ENCODE measurements at places on chromosomes 2 and 18. TPM values are rescaled to one million over a fixed set of nuclear protein-coding genes. Genes with fewer than 3 reads are reported as not detected.

PKDCC gene
- 6.3 TPM for total RNA-seq

ABCG5 gene
- total RNA-seq: not detected

MATN3 gene
- 0.52 TPM for total RNA-seq

ANKRD30BL gene
- not detected for total RNA-seq

FAM124B gene
- total RNA-seq: 13.3 TPM

OSR1 gene
- 1.5 TPM for total RNA-seq

IL1A gene
- total RNA-seq: not detected

PLEK gene
- 0.22 TPM for total RNA-seq

ICOS gene
- total RNA-seq: 0.09 TPM

C2orf15 gene
- total RNA-seq: 0.11 TPM

CPSF3 gene
- 39.1 TPM for total RNA-seq

SLC9A2 gene
- not detected for total RNA-seq

RTP5 gene
- total RNA-seq: not detected

HOXD3 gene
- 9.1 TPM for total RNA-seq

AKAIN1 gene
- not detected for total RNA-seq

DSC3 gene
- 0.11 TPM for total RNA-seq

Measured in dermis lymphatic vessel endothelial cell (primary cell).